ENCODE measurements at places on chromosomes 4 and X. TPM values are rescaled to one million over a fixed set of nuclear protein-coding genes. Genes with fewer than 3 reads are reported as not detected.

The EVC gene
- 49.2 TPM for polyA plus RNA-seq

- no peak for DNase-seq
These were observed 35.2 kb upstream of the CCNG2 start for GRCh38 chr4:77121736-77122240.

GRCh38 chr4:88297725-88298454, 13.5 kb upstream of the PPM1K start:
- no peak for DNase-seq

- DNase-seq = no peak
These were observed 17.2 kb upstream of the DRD5 start for GRCh38 chr4:9764155-9764696.

DNA sequence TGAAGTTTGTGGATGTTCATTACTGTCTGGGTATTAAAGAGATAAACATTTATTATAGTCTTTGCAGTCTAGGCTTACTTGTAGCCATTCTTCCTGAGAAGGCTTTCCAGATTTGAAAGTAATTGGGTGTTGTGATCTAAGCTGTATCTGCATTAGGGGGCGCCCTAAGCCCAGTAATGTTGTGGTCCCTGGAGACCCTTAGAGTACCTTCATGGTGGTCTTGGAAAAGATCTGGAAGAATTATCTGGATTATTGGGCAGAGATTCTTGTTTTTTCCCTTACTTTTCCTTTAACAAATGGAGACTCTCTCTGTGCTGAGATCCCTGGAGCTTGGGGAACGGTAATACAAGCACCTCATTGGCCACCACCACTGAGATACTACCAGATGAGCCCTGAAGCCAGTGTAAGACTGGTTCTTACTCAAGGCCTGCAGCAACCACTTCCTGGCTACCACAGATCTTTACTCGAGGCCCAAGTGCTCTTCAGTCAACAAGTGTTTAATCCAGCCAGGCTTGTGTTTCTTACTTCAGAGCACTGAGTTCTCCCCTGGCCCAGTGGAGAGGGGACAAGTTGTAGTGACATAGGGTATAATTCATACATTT, 63.1 kb downstream of the RTL3 start:
- peak; percentile 1 for DNase-seq

DNA sequence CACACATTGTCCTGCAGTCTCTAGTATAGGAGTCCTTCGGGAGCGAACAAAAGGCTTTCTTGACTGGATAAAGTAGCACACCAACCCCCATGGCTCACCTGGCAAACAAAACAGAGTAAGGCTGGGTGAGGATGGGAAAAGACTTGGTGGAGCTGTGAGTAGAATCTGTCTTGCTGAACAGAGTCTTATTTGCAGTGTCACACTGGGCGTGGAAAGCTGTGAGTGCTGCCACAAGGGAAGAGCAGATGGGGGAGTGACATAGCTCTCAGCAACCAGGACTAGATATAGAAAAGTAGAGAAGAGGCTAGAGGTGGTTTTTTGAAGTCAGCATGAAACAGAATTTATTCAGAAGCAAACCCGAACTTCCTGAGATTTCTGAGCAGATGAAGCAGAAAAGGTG, 137.2 kb upstream of the ESX1 start:
- DNase-seq = no peak

GRCh38 chr4:157572284-157572683, 351.8 kb downstream of the GRIA2 start:
- no peak for DNase-seq

DNA sequence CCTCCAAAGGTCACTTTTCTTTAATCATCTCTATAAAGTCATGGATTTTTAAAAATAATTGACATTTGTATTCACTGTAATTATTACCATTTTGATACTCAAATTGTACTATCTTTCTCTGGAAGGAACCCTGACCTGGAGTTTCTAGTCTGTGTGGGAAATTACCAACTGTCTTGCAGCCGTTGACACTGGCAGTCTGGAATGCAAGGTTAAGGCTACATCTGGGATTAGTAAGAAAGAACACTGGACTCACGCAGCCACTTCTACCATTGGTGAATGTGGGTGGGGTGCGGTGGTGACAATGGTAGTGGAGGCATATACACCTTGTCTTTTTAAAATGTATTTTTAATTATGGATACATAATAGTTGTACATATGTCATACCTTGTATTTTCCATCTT, 40.9 kb downstream of the EGF start:
- DNase-seq = no peak

- no peak for DNase-seq
These were observed 70.8 kb upstream of the DYNLT3 start for GRCh38 chrX:37918168-37918567.
